ENCODE measurements at places on chromosomes 11 and 22.
A peak's percentile ranks its signal among the peaks of the same experiment; 100 is the strongest.

DNA sequence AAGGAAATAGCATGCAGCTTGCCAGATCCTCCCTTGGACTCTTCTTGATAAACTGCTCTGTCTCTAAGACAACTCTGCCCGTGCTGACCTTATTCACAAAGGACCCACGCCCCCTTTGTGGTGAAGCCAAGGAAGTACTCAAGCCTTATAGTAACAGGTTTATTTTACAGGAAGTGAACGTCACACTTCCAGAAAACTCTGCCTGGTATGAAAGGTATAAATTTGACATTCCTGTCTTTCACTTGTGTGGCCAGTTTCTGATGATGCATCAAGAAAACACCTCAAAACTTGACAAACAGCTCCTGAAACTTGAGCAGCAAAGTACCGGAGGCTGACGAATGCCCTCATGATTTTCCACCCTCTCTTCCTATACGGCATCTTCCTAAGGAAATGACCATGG, 12.5 kb upstream of the PELI3 start:
- no peak for DNase-seq

GRCh38 chr22:47409539-47410275, 647.3 kb downstream of the TBC1D22A start:
- no peak for DNase-seq

GRCh38 chr11:20647976-20648565, 21.3 kb upstream of the NELL1 start:
- peak; percentile 18 for DNase-seq

- no peak for DNase-seq
Measured at GRCh38 chr22:35638001-35638400, 10.2 kb upstream of the APOL6 start.

- no peak for DNase-seq
Measured at GRCh38 chr11:57639321-57640067, 10.2 kb downstream of the YPEL4 start.

DNA sequence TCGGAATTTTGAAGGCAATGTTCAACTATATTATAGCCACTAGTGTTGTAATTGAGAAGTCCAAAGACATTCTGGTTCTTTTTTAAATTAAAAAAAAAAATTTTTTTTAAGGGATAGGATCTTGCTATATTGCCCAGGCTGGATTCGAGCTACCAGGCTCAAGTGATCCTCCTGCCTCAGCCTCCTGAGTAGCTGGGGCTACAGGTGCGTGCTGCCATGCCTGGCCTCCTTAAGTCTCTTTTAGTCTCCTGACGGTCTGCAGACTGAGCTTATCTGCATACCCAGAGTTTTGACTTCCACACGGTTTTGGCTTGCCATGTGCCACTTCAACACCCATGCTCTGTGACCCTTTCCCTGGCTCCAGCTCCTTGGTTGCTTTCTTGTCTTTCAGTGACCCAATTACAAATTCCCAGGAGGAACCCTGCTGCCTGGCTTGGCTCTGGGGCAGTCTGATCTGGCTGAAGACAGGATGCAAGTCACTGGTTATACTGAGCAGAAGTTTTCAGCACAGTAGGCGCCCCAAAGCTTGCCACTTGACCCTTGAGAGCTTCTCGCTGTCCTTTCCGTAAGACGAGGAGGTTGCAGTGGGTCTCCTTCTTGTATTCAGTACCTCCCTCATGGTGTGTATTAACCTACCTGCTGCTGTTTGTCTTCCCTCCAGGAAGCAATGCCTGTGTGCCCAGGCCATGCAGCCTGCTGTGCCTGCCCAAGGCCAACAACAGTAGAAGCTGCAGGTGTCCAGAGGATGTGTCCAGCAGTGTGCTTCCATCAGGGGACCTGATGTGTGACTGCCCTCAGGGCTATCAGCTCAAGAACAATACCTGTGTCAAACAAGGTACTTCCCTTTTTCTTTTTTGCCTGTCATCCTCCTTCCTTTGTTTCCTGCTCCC, 113.8 kb upstream of the SORL1-AS1 start:
- DNase-seq, result no peak

DNA sequence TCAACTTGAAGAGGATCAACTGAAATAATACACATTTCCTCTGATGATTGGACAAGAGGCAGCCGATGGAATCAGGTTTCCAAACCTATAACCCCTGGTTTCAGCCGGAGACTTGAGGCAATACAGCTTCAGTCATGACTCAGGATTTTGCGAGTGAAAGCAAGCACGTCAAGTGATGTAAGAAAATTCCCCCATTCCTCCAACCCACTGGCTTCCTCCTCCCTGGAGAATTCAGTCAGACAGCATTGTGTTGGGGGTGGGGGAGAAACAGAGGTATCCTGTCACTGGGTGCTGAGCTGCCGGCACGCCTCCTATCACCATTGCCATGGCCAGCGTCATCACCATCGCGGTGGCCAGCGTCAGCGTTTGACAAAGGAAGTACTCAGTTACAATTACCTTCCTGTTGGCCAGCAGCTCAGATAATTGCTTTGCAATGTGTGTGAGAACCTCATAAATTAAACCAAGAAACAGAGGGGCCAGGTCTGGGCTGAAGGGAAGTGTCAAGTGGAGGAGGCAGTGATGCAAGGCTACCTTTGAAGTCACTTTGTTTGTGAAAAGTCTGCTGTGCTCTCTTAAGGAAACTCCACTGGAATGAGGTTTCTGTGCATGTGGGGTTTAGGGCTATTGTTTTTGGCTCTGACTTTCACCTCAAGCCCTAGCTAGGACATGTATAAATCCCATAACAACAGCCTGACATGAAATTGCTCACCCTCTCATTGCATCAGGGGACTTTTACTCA, 50.2 kb downstream of the LIF start:
- peak; percentile 99 for DNase-seq

- DNase-seq, result no peak
Measured at GRCh38 chr11:130771708-130772107, 144.6 kb downstream of the SNX19 start.

DNA sequence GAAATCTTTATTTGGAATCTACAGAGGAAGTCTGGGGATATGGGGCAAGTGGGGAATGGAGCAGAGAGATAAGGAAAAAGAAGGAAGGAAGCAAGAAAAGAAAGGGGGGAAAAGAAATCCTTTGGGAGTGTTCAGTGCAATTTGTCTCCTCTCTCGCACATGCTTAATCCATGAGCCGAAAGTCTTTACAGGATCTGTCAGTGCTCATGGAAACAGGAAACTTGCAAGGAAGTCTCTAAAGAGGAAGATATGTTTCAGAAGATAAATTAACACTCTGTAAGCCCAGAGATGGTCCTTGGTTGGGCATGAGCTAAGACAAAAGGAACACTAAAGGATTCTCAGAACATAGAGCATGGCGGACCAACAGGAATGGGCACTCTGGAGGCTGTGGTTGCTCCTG, 47.9 kb upstream of the FLI1 start:
- DNase-seq, result no peak

- DNase-seq, result no peak
Measured at GRCh38 chr11:5604896-5605295, 8.5 kb downstream of the TRIM6 start.

GRCh38 chr11:111855506-111855905, 15.9 kb downstream of the ALG9 start:
- no peak for DNase-seq

GRCh38 chr11:70521475-70522308, 123.4 kb downstream of the CTTN start:
- DNase-seq, result no peak

DNA sequence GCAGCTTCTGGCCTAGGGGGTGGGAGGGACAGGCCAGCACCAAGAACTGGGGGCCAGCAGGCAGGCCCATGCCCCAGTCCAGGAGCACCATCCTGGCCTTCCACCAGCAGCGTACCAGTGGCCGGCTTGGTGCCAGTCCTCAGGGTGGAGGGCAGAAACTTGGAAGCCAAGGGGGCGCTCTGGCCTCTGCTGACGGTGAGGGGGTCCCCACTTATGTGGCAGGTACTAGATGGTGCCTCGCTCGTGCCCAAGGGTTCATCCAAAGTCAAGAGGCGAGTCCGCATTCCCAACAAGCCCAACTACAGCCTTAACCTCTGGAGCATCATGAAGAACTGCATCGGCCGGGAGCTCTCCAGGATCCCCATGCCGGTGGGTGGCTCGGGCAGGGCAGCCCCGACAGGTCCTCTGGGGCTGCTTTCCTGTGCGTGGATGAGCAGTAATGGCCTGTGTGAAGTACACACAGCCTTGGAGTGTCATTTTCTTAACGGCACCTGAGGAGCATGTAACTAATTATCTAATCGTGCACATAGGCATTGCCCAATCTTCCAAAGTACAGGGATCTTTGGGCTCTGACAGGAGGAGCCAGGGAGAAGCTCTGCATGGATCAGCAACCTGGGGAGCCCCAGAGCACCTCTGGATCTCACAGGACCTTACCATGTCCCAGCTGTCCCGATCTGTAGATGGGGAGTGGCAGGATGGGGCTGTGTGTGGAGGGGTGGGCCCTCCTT, 79.1 kb downstream of the MORC2 start:
- no peak for DNase-seq

- DNase-seq, result peak; percentile 74
Measured at GRCh38 chr11:2293984-2294925, 7.5 kb downstream of the C11orf21 start.

DNA sequence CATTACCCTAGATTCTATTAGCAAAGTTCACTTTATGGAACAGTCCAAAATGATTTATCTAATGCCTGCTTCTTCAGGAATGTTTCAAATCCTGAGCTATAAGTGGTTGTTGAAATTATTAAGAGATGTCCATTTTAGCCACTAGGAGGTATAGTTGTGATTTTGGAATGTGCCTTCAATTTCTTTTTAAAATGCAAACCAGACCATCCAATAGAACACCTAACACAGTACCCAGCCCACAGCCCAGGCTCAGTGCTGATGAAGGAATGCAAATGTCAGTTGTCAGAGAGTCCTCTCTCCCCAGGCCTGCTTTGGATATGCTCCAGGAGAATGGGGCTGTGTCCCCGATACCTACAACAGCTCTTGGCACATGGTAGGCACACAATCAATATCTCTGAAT, 85.8 kb upstream of the E2F8 start:
- DNase-seq, result no peak

DNA sequence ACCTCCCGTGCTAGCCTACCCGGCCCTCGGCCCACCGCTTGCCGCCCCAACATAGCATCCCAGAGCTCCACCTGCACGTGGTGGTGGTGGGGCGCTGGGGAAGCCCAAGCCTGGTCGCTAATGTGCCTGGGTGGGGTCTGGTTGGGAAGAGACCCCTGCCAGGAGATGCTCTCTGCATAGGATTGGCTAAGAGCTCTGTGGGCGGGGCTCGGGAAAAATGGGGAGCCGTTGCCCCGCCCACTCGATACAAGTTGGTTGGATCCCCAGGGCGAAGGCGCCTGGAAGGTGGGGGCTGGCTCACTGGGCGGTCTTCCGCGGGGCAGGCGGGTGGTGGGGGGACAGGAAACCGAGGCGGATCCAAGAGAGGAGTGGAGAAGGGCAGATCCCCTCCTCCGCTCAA, 7.6 kb downstream of the LRRC10B start:
- DNase-seq, result no peak

- no peak for DNase-seq
Measured at GRCh38 chr11:1939006-1939625, 8.0 kb upstream of the MRPL23 start.

DNA sequence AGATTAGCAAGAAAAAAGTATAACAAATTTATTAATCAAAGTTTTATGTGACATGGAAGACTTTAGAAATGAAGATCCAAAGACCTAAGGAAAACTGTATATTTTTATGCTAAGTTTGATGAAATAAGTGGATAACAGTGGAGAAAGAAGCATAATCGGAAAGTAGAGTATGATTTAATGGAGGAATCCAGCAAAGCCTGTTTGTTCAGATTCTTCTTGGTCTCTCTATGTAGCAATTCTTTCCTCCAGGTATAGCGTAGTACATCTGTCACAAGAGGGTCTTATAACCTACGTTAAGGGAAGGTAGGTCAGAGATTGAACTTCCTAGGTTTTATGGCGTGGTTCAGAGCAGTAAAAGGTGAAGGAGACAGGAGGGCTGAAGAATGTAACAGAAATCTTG, 600.6 kb upstream of the CHORDC1 start:
- DNase-seq, result no peak

- no peak for DNase-seq
Measured at GRCh38 chr22:26986884-26987283, 329.5 kb downstream of the MIAT start.

DNA sequence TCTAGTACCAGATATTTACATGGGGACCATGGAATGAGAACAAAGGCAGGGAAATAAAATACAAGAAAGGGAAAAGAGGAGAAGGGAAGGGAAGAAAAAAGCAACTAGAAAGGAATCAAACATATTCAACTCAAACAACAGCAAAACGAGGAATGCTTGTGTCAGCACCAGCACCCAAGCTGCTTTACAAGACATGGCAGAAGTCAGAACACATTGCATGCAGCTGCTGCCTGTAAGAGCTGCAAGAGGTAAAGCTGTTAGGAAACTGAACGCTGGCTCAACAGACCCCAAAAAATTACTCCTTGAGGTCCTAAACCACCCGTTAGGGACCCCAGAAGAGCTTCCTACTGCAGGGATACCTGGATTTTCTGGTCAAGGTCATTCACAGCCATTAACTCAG, 296.9 kb downstream of the OPCML start:
- DNase-seq, result no peak

GRCh38 chr22:23844739-23845202, 6.0 kb upstream of the DERL3 start:
- DNase-seq, result no peak

DNA sequence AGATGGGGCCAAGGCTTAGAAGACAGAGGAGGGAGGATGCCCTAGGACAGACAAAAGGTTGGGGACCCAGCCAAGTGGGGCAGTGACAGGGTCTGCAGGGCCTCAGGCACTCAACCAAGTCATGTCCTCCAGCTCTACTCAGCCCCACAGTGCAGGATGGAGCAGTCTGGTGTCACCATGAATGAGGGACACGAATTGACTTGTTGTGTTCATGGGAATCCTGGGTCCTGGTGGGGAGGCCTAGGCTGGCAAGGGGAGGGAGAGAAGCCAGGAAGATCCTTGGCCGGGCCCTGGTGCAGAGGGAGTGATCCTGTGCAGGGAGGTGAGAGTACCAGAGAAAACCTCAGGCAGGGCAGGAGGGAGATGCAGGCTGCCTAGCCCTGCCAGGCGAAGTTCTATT, 12.0 kb downstream of the P2RY6 start:
- DNase-seq, result no peak

GRCh38 chr11:76763573-76764346, 19.4 kb upstream of the TSKU start:
- no peak for DNase-seq

- DNase-seq, result no peak
Measured at GRCh38 chr11:14356342-14356741, 2.6 kb downstream of the RRAS2 start.

GRCh38 chr22:45082795-45083194, 73.0 kb upstream of the PHF21B start:
- no peak for DNase-seq

DNA sequence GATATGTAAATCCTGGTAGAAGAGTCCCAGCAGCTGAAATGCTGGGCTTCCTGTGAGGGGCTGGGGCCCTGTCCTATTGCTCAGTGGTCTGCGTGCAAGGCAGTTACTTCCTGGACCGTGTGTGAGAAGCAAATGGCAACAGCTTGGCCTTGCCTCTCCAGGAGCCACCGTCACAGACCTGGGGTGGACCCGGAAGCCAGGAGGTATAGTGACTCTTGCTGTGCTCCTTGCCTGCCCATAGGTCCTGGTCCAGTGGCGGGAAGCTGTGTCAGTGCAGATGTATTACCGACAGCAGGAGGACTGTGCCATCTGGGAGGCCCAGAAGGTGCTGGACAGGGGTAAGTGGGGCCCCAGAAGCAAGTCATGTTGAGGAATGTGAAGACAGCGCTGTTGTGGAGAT, 54.3 kb downstream of the PISD start:
- DNase-seq, result no peak

- DNase-seq, result no peak
Measured at GRCh38 chr11:128484172-128484571, 103.2 kb downstream of the ETS1 start.
